ENCODE measurements at places on chromosomes 1 and 21.

DNA sequence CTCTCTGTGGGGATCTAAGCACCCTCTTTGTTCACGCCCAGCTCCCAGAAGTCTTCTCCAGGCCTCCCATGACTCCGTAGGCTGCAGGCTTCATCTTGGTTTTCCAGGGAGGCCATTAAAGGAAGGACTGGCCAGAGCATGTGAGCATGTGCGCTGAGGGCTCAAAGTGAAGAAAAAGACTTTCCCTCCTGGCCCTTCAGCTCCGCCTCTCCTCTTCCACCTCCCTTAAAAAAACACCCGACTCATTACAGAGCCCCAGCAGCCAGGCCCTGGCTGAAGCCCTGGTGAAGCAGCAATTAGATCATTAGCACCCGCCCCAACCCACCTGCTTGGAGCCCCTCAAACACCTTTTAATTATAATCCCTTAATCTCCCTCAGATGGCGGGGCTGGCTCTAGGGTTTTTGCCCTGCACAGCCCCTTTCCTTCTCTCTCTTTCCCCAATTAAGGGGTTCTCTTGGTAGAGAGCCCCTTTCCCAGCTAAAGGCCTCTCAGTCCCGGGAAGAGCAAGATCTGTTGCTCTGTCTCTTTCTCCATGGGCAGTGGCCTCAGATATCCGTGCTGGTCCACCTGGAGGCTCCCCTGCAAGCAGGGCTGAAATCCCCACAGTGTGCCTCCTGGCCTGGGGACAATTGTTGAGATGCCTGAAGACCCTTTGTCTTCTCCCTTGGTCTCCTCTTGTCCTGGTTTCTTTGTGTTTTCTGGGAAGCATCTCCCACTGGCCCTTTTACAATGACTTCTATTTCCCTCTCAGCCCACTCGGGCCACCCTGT, 30.5 kb downstream of the RHBG start:
- DNase-seq = no peak

DNA sequence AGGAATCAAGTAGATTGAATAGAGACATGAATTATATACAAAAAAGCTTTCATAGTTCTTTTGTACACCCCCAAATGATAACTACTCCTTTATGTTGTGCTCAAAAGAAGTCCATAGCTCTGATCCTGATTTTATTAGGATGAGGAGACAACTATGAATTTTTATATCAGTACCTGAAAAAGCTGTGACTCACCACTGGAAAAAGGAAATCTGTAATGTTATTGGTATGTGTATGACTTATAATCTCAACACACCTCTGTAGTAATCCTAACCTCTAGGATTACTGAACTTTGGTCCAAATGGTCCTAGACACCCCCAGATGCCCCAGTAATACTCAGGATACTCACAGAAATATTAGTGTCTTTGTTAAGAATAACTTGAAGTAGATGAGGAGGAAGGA, 10.2 kb downstream of the PRKAB2 start:
- DNase-seq = no peak

DNA sequence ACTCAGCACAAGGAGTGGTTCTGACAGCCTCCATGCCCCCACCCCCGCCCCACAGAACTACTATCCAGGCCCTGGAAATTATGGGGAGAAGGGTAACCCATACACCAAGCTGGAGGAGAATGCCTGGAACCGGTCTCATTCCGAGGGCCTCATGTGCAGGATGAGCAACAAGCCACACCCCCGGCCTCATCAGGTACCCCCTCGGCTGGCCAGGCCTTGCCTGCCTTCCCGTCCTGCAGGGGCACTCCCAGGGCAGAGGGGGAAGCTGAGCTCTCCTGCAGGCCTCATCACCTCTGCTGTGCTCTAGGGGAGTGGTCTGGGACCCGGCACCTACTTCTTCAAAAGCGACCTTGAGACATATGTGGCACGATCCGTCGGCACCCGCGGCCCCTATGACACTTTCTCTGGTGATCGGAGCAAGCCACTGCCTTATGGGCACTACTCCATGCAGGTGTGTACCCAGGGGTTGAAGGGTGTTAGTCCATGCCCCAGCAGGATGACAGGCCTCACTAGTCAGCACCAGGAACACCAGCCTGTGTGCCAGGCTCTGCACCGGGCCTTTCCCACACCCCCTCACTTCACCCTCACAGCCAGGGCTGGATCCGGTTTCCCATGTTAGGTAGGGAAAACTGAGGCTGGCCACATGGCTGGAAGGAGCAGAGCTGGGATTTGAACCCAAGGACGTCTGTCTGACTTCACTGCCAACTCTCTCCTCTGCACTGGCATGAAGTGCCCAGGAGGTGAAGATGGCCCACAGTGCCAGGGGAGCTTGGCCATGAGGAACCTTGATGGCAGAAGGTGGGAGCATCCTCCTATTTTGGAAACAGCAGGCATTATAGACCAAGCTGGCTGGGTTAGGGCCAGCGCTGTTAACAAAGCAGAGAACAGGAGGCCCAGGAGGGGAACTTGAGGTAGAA, 10.9 kb upstream of the TTC22 start:
- DNase-seq = no peak

GRCh38 chr1:116699605-116700004, 32.1 kb upstream of the IGSF3 start:
- no peak for DNase-seq

DNA sequence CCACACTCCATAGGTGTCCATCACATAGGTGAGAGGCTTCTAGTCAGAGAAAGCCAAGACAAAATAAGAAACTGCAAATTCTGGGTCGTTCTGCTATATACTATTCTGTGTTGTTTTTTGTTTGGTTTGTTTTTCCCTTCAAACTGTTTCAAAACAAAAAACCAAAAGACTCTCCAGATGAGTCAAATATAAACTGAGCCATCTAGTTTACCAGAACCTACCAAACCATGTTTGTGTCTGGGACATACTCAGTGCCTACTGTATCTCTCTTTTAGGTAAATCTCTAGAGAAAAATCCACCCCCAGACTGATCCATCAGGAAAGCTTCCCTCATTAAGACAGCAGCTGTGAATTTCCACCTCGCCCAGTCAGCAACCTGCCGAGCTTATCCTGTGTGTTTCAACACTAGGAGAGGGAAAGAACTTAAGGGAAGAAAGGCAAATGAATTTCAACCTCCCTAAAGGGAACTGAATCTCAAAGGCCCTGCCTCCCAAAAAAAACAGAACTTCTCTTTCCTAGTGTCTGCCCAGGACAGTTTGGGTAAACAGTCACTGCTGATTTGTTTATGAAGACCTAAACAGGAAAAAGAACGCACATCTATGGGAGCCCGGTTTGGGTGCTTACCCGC, 17.2 kb downstream of the PPT1 start:
- no peak for DNase-seq

DNA sequence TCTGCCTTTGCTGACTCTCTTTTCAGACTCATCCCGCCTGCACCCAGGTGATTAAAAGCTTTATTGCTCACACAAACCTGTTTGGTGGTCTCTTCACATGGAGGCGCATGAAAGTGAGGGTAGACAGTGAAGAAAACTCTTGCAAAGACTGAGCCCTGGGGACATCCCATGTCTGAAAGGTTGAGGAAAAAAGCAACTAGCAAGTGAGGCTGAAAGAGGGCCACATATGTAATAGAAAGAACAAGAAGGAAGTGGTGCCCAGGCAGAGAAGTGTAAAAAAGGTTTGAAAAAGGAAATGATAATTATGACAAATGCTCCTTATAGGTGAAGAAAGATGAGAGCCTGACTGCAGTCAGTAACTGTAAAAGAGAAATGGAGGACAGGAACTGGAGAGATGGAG, 115.9 kb upstream of the NEK7 start:
- no peak for DNase-seq

Measured in CD4-positive, alpha-beta T cell (primary cell).